ENCODE measurements at places on chromosomes 7 and 10.
A peak's percentile ranks its signal among the peaks of the same experiment; 100 is the strongest.

- DNase-seq: no peak
Measured at GRCh38 chr7:66682350-66683093, 53.8 kb downstream of the KCTD7 start.

- no peak for DNase-seq
Measured at GRCh38 chr7:86665669-86666068, 22.0 kb downstream of the GRM3 start.

GRCh38 chr7:42880392-42880791, 31.5 kb downstream of the C7orf25 start:
- DNase-seq: no peak

- no peak for DNase-seq
Measured at GRCh38 chr10:117761695-117762094, 219.1 kb downstream of the EMX2 start.

GRCh38 chr10:107548301-107548700, 383.8 kb upstream of the SORCS1 start:
- DNase-seq: no peak

- DNase-seq: no peak
Measured at GRCh38 chr10:44024356-44025116, 360.4 kb downstream of the CXCL12 start.

DNA sequence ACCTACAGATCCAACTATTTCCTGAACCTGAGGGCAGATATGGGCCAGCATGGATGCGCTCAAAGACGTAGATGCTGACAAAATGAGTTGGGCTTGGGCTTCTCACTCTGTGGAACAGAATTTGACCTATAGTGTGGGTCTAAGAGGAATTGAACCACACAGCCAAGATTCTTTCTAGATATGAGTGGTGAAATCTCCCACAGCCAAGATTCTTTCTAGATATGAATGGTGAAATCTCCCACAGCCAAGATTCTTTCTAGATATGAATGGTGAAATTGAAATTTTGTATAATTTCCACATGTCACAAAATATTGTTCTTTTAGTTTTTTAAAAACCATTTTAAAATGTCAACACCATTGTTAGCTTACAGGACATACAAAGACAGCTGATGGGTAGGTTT, 215.4 kb upstream of the LRGUK start:
- no peak for DNase-seq

- DNase-seq: no peak
Measured at GRCh38 chr10:119700321-119700954, 25.4 kb upstream of the INPP5F start.

GRCh38 chr7:99563650-99564049, 5.2 kb downstream of the ZNF655 start:
- no peak for DNase-seq

- DNase-seq: no peak
Measured at GRCh38 chr7:40520986-40521738, 386.4 kb downstream of the SUGCT start.

GRCh38 chr10:55263327-55263726, 462.3 kb upstream of the PCDH15 start:
- no peak for DNase-seq

DNA sequence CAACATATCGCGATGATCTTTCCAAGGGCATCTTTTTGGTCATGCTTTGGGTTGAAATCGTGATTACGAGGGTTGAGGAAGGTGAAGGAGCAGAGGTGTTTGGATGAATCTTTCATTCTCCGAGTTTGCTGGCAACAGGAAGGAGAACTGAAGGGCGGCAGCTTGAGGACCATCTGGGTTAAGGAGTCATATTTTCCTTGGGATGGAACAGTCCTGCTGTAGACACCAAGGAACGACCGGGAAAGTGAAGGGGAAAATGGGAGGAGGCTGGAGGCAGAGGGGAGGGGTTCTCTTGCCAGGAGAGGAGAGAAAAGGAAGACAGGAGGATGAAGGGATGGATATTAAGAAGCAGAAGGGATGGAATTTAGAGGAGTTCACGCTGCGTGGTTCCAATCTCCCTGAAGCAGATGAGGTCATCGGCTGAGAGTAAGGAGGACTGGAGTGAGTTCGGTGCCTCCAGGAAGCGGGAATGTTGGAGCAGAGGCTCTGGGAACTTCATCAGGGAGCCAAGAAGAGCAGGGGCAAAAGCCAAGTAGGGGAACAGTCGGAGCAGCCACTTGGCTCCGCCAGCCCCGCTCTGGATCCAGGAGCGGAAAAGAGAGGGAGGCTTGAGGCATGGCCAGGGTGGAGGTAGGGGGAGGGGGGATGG, 116.6 kb upstream of the GALNT17 start:
- DNase-seq: no peak

- DNase-seq: no peak
Measured at GRCh38 chr7:1867370-1868260, 197.5 kb downstream of the ELFN1 start.

GRCh38 chr7:133682364-133683181, 429.7 kb downstream of the EXOC4 start:
- no peak for DNase-seq

DNA sequence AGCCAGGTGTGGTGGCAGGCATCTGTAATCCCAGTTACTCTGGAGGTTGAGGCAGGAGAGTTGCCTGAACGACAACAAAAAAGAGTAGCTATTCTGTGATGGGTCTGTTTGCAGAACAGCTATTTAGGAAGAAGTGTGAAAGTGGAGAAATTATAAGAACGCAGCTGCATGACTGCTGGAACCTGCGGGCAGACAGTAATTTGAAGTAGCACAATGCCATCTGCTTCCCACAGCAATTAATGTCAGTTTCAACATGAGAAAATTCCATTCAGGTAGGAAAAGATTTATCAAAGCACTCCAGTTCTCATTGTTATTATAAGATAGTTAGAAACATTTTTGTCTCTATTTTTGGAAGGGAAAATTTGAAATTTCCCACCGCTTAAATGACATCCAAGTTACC, 21.5 kb downstream of the LAMB1 start:
- DNase-seq: no peak

DNA sequence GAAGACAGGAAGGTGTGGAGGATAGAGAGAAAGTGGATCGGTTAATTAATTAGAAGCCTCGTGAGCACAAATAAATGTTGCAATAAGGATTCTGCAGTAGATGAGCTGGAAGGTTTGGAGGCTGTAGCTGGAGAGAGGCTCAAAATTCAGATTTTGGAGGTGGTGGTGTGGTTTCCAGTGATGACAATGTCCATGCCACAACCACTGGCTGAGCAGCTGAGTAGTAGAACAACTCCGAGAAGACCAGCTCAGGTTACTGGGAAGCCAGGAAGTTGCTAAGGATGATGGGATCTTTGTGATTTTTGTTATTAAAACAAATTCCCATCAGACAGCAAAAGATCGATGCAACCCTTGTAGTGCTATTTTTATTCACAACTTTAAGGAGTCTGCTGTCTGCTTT, 7.7 kb downstream of the SLC26A4 start:
- DNase-seq: no peak

DNA sequence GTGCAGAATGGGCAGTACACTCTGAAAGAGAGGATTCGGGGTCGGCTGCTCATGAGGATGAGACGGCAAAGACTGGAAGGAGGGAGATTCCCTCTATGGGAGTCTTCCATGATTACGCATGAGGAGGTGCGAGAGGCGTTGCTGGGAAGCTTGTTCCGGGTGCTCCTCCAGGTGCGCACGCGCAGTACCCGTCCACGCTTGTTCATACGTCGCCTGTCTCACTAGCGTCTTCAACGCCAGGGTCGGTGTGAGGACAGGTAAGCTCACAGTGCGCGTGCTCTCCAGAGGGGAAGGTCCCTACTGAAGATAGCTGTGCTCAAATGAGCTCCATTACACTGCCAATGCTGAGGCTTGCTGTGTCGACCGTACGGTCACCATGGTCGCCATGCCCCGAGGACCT, 39.3 kb upstream of the BNIP3 start:
- no peak for DNase-seq

GRCh38 chr7:142685877-142686508, 63.3 kb upstream of the PRSS1 start:
- DNase-seq: no peak

DNA sequence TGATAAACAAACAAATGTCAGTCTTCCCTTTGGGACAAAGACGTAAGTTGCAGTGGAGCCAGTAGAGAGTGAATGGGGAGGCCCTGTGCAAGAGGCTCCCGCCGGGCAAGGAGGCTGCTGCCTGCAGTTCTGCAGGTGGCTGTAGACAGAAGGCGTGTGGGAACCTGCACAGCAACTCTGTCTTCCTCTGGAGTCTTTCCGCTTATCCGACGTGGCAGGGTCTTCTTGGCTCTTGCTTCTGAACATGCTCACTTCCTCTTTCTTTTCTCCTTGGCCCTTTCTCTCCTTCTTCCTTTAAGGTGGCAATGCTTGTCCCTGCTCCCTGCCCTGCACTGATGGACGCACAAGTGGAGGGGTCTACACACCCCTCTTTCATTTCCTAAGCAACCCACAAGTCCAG, 122.5 kb downstream of the HIPK2 start:
- no peak for DNase-seq

DNA sequence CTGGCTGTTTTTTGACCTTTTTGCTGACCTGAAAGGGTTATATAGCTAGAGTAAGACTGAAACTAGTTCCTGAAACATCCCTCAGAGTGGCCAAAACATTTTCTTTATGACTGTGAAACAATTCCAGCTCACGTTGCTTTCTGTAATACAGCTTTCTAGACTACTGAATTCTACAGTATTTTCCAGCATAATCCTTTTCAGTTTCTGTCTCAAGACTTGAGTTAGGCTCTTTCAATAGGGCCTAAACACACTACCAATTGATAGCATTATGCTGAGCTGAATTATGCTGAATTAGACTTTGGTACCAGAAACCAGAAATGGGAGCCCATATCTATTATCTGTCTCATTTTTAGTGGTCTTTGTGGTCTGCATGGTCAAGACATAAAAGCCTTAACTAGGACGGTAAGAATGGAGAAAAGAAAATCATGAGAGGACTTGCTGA, 72.6 kb downstream of the EPDR1 start:
- DNase-seq: no peak

DNA sequence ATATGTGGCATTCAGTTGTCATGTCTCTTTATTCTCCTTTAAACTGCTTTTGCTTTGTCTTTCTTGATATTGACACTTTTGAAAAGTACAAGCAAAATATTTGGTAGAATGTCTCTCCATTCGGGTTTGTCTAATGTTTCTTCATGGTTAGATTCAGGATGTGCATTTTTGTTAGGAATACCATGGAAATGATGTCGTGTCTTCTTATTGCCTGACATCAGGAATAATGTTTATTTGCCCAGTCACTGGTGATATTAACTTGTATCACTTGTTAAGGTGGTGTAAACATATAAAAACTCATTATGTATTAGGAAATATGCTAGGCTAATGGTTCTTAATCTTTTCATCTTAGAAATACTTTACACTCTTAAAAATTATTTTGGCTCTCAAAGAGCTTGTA, 43.4 kb downstream of the CDK1 start:
- no peak for DNase-seq

DNA sequence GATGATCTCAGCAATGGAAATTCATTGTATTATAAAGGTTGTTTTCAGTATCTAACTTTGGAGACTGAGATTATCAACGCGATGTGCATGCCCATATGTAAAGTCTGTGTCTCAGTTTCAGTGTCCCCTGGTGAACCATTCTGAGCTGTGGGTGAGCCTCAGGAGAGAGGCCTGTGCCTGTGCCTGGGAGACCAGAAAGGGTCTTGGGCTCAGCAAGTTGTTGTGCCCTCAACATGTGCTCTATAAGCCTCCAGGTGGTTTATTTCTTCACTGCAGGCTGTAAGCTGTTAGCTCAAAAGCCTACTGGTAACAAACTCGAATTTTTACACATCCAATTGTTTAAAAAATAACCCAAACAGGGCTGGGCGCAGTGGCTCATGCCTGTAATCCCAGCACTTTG, 151.9 kb downstream of the PKD1L1 start:
- no peak for DNase-seq

DNA sequence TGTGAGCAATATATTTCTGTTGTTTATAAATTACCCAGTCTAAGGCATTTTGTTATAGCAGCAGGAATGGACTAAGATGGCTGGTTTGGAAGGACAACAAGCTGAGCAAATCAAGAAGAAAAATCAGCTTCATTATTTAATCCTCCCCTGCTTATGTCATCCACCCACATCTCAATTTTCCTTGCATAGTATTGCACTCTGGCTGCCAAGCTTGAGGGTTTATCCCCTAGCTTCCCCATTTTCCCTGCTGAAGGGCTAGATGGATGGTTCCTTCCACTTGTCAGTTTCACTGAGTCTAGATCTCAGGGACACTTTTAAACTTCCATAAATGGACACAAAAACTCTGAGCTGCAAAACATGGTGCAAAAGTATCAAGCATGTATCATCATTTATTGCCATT, 75.2 kb upstream of the LAMB4 start:
- DNase-seq: no peak

DNA sequence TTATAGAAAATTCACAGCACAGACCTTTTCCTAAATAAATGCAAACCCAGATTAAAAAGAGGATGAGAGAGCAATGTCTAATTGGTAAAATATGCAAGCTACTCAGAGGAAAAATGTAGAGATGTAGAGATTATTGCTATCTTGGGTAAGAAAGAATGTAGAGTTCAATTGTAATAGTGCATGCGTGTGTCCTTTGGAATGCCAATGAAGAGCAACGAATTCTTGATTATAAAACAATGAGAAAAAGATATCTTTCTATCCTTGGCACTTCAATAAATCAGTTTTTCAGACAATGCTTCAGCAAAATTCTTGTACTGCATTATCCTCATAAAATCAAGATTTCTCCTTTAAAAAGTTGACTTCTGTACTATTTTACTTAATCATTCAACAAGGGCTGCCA, 50.9 kb downstream of the SEMA3D start:
- DNase-seq: no peak

GRCh38 chr7:97006055-97006815, 882 bp downstream of the DLX6 start:
- DNase-seq: peak; percentile 65

DNA sequence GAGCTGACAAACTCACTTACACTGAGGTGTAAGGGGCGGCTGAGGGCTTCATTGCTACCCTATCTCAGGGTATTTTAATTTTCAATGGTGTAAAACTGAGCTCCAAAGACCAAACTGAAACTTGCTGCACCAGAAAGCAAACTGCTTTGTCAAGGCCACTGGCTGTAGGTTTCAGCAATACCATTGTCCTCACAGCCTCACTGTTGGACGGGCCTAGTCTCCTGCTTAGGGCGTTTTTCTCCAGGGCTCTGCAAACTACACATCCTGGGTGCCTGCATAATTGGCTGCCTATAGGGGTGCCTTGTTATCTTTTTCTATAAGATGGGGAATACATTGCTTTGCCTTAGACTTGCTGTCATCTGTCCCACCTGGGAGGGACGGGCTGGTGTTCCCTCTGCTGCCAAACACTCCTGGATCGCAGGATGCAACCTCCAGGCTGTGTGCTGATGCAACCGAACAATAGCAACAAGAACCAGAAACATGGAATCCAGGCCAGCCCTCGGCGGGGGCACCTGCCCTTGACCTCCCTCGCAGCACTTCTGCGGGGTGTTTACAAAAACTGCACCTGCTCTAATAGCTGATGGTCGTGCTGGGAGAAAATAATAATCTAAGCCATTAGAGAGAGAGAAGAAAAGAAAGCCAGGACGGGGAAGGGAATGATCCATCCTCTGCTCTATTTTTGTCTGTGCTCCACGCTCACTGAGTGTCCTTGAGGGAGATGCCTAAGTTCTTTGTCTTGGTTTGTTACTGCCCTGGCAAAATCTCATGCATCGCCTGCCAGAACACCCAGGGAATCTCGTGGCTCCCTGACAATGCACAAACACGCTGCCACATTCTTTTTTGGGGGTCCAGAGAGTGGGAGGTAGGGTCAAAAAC, 104.5 kb downstream of the GALNT17 start:
- DNase-seq: no peak
